ENCODE measurements at places on chromosomes 1 and 21. TPM values are rescaled to one million over a fixed set of nuclear protein-coding genes. Genes with fewer than 3 reads are reported as not detected.

The C1orf167 gene
- total RNA-seq: 0.19 TPM

The GBP5 gene
- total RNA-seq: 0.94 TPM

The OSCP1 gene
- total RNA-seq: 3.3 TPM

The KCNN3 gene
- 1.5 TPM for total RNA-seq
